NCI-H1105 treated with DMSO at 0.1 percent for 48 hours (cell line): ENCODE measurements at places on chromosomes 1 and 21.
A peak's percentile ranks its signal among the peaks of the same experiment; 100 is the strongest.

DNA sequence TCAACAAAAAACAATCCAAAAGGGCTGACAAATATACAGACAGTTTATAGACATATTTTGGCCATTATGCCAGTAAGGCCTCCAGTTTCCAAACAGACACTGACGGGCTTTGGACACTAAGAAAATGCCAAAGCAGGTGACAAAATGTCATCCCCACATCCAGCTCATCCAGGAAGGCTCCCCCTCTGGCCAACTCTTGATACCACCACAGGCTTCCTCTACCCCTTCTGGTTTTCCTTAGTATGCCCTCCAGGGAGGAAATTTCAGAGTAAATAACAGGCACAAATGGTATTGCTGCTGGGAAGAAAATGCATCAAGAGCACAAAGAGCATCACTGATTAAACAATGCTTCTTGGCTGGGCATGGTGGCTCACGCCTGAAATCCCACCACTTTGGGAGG is 225.3 kb downstream of the VAV3 start:
- DNase-seq = no peak

- DNase-seq = no peak
Measured at GRCh38 chr1:69688193-69688592, 120.5 kb downstream of the LRRC7 start.

GRCh38 chr1:197200272-197200899 is 53.9 kb upstream of the ASPM start:
- DNase-seq = peak; percentile 38

DNA sequence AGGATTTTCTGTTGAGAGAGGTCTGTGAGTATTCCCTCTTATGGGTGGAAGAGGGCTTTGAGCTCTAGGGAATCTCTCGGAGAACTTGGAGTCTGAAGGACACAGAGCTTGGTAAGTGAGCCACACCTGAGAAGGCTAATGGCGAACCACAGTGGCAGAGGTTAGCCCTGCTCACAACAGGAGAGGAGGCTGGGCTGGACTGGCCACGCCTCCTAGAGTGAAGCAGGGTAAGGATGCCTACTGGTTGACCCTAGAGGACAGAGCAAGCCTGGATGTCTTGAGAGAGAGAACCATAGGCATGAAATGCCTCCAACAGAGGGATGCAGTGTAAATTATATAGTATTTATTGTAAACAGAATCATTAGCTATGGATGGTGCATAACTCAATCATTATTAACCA is 232.6 kb downstream of the PCP4 start:
- DNase-seq = no peak

DNA sequence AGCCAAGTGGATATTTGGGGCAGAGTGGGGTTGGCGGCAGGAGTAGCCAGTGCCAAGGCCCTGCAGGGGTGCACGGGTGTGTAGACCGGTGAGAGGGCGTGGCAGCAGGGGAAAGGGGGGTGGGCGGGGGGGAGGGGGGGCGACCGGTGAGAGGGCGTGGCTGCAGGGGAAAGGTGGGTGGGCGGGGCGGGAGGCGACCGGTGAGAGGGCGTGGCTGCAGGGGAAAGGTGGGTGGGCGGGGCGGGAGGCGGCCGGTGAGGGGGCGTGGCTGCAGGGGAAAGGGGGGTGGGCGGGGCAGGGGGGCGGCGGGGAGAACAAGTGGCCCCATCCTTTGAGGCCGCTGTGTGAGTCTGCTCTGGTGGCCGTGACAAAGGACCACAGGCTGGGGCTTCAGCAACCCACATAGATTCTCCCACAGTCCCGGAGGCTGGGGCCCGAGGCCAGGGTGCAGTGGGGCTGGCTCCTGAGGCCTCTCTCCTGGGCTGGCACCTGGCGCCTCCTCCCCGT is 25.8 kb downstream of the RRP1 start:
- no peak for DNase-seq

- DNase-seq = no peak
Measured at GRCh38 chr1:190000365-190000872, 477.2 kb downstream of the BRINP3 start.

DNA sequence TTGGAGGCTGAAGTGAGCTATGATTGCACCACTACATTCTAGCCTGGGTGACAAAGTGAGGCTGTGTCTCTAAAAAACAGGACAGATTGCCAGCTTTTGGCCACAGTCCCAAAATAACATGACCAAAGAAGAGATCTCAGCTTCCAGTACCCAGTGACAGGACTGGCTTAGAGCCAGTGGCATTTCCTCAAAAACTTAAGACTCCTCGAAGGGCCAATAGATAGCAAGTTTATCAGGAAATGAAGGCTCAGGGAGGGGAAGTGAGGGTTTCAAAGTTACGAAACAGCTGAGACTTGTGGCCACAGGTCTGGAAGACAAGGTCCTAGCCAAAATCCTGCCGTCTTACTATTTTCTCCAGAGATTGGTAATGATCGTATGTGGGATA is 6.3 kb upstream of the TMEM39B start:
- DNase-seq = peak; percentile 48

- DNase-seq = no peak
Measured at GRCh38 chr21:44763451-44764318, 37.9 kb downstream of the UBE2G2 start.

GRCh38 chr1:168570652-168571051 is 5.8 kb upstream of the XCL1 start:
- no peak for DNase-seq

GRCh38 chr21:45965084-45965809 is 16.3 kb upstream of the COL6A1 start:
- no peak for DNase-seq

DNA sequence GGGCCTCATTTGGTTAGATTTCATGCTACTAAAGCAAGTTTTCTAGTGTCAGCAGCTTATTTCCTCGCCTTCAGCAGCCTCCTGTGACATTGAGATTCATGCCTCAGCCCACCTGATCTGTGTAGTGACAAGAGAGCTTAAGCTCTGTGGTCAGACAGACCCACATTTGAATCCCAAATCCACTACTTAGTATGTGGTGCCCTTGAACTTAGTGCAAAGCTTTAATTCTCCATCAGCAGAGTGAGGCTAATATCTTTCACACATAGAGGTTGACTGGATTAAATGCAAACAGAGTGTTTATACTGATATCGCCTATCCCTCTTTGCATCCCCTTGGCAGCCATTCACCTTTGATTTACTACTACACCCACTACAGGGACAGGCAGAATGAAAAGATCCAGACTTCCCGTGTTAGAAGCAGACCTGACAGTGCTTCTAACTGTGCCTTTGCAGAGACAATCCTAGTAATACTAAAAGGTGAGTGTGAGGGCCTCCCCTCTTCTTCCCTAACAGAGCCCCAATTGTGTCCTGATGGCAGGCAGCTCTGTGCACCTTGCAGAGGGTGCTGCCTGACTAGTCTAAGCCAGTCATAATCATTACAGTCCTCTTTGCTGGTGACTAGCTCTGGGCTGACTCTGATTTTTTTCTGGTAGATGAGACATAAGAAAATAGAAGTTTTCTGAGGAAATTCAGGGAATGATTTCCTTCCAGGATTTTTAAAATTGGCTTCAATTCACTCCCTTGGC is 264.0 kb downstream of the CTH start:
- DNase-seq = no peak

DNA sequence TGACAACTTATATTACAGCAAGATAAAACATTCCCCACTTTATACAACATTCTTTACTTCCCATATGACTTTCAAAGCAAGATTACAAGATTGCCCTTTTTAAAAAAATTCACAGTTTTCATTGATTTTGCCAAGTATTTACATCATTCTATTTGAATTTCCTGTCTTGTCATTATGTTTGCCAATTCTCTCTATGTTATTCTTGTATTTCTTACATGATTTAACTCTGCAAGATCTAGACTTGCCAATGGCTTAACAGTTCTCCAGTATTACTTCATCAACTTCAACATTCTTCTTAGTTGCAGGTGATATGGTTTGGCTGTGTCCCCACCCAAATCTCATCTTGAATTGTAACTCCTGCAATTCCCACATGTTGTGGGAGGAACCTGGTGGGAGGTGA is 31.6 kb downstream of the FMO4 start:
- DNase-seq = no peak

DNA sequence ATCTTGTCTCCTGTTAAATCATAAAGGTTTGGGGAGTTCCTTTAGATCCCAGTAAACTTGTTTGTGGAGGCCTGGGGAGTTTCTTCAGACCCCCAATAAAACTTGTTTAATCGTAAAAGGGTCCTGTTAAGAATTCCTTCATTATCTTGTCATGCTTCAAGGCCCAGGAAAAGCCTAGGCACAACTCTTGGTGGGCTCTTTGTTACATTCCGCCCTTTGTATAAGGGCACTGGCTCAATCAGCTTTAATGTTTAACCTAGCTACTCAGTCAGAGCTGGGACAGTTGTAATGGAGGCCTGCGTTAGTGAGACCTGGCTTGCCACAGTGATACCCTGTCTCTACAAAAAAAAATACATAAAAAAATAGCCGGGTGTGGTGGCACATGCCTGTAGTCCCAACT is 77.2 kb downstream of the MPZL1 start:
- DNase-seq = no peak

GRCh38 chr1:25031966-25032667 is 102.0 kb upstream of the RUNX3 start:
- DNase-seq = peak; percentile 71

DNA sequence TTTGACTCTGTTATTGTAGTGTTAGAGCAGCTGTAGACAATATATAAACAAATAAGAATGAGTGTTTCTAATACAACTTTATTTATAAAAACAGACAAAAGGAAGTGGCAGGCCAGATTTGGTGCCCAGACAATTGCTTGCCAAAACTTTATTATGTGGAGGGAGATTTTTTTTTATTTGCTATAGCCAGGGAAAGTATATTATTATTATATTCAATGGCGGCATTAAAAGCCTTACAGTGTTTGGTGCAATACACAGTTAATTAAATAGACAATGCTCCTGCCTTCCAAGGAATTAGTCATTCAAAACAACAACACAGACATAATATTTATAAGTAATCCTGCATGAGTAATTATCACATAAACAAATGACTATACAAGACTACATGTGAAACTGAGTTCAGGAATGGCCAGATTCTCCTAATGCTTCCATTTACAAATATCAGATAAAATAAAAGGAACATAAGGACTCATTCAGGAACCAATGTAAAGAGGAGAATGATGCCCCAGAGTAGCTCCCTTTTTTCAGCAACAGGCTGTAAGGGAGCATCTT is 10.6 kb upstream of the RC3H1 start:
- no peak for DNase-seq

- DNase-seq = no peak
Measured at GRCh38 chr1:6104631-6105030, 58.9 kb downstream of the KCNAB2 start.

DNA sequence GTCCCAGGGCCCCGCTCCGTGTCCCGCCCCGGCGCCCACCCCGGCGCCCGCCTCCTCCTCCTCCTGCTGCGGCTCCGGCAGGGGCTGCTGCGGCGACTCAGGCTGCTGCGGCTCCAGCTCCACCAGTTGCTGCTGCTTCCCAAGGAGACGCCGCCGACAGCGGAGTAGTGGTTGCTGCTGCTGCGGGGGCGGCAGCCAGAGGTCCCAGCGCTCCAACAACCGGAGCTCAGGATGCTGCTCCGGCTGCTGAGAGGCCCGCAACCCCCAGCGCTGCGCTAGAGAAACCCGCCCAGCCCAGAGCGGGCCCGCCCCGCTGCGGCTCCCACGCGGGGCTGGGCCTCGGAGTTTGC is 1.1 kb downstream of the CRCT1 start:
- peak; percentile 2 for DNase-seq

GRCh38 chr1:23224739-23225648 is 7.7 kb upstream of the HTR1D start:
- DNase-seq = no peak

- no peak for DNase-seq
Measured at GRCh38 chr1:202562444-202563060, 147.7 kb downstream of the SYT2 start.

DNA sequence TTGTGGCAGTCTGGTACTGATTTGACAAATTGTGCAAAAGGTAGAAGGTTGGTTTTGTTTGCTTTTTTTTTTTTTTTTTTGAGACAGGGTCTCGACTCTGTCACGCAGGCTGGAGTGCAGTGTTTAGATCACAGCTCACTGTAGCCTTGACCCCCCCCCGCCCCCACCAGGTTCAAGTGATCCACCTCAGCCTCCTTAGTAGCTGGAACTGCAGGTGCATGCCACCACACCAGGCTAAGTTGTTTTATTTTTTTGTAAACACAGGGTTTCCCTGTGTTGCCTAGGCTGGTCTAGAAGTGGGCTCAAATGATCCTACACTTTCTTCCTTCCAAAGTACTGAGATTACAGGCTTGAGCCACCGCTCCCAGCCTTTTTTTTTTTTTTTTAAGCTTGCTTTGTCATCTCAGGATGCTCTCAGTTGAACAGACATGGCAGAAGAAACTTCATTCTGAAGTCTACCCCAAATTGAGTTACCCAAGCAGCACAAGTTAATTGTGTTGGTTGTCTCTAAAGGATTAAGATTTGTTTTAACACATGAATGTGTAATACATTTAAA is 8.2 kb downstream of the KDM1A start:
- DNase-seq = no peak

- no peak for DNase-seq
Measured at GRCh38 chr21:14451546-14451945, 68.6 kb upstream of the HSPA13 start.

GRCh38 chr1:216902669-216903381 is 179.6 kb upstream of the ESRRG start:
- DNase-seq = peak; percentile 19

DNA sequence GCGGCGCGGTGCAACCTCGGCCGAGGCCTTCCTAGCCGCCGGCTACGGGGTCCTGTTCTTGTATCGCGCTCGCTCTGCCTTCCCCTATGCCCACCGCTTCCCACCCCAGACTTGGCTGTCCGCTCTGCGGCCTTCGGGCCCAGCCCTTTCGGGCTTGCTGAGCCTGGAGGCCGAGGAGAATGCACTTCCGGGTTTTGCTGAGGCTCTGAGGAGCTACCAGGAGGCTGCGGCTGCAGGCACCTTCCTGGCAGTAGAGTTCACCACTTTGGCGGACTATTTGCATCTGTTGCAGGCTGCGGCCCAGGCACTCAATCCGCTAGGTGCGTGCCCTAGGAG is 379 bp downstream of the PPCS start:
- peak; percentile 65 for DNase-seq

DNA sequence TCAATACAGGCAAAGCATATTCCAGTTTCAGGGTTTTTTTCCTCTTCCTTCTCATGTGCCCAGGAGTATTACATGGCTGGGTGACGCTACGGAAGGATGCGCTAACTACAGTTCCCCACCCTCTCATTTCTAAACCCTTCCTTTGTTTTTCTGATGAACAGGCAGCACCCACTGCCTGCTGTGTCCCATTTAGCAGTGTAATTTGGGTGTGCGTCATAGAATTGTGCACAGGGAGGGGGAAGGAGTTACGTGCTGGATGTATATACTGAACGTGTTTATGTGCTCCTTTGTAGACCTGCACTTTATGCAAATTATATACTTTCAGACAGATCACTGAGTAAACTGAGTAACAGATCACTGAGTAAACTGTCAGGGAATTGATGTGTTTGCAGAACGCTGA is 44.5 kb downstream of the ELAPOR1 start:
- no peak for DNase-seq
